ENCODE measurements at places on chromosomes 2 and 18. TPM values are rescaled to one million over a fixed set of nuclear protein-coding genes. Genes with fewer than 3 reads are reported as not detected.

- H3K4me3 ChIP-seq: no peak overlapping the region
- H3K4me1 ChIP-seq: no peaks in the 10 kb centered on the region
- no peaks in the 10 kb centered on the region for H3K27me3 ChIP-seq
- DNase-seq: no peak
- no peaks in the 10 kb centered on the region for H3K36me3 ChIP-seq
These were observed 143.1 kb downstream of the PTH2R start for GRCh38 chr2:208549546-208550158.

DNA sequence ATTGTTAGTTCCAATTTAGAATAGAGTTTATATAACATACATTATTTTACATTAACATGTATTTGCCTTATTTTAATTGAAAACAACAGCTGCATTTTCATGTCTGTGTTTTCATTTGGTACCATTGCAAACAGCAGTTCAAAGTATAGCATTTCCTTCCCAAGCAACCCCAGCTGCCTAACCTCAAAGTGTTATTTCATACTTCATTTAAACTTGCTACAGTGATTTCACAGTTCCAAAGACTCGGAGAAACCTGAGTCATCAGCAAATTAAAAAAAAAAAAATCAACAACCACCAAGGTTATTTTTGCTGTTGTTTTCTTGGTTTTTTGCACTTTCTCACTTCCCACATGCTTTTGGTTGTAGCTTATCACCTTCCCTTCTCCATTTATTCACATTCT is 236.5 kb upstream of the SPHKAP start:
- H3K27me3 ChIP-seq: no peaks in the 10 kb centered on the region
- DNase-seq: no peak
- H3K36me3 ChIP-seq: no peaks in the 10 kb centered on the region
- no peaks in the 10 kb centered on the region for H3K4me1 ChIP-seq
- H3K27ac ChIP-seq: no peak overlapping the region
- no peak overlapping the region for H3K4me3 ChIP-seq

The IMPACT gene
- 28.2 TPM for total RNA-seq

The SCLY gene
- total RNA-seq: 14.1 TPM

DNA sequence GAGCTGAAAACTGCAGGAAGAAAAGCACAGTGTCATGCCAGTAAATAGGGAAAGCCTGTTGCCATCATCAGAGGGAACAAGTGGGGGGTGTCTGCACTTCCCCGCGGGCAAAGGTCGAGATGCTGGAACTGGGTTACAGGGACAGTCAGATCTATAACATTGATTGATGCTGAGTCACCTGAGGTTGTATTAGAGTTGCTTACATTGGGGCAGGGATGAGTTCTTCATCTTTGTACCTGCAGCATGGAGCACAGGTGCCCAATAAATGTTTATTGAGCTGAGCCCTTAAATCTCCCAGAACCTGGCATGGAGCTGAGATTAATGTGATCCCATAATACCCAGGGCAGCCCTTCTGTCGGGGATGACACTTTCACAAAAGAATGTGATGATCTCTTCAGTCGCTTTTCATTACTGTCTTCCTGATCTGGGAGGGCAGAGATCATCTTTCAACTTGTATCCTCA is 5.9 kb upstream of the RNF152 start:
- no peak overlapping the region for H3K4me3 ChIP-seq
- no peaks in the 10 kb centered on the region for H3K4me1 ChIP-seq
- no peak overlapping the region for H3K27ac ChIP-seq

- no peaks in the 10 kb centered on the region for H3K27me3 ChIP-seq
- DNase-seq: no peak
- H3K4me3 ChIP-seq: no peak overlapping the region
- H3K27ac ChIP-seq: no peak overlapping the region
These were observed 423.6 kb downstream of the ZNF521 start for GRCh38 chr18:24928301-24928878.

DNA sequence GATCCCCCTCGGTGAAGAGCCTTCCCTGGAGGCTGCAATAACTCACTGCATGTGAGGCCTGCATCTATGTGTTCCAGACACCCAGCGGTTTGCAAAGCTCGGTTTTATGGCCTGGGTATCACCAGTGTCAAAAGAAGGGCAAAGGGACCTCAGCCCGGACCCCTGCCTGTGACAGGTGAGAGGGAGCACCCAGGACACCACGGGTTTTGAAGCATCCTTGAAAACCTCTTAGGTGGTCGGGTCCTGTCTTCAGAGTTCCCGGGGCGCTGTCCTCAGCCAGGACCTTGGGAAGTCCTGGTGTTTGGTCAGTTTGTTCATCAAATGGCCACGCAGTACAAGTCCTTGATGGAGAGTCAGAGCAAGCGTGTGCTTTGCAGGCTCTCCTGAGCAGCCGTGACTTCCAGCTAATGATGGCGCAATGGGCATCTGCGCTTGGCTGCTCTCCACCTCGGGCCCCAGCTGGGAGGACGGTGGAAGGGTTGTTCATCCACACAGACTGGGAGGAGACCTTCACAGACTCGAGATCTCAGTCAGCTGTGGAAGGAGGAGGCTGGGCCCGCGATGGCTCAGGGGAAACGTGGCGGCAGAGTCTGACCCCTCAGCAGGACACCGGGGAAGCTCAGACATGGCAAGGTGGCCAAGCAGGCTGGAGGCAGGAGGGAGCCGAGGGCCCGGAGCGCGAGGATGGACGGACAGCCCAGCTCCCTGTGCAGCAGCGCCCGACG is 113.1 kb upstream of the GPC1 start:
- H3K4me3 ChIP-seq: no peak overlapping the region
- no peaks in the 10 kb centered on the region for H3K36me3 ChIP-seq
- no peaks in the 10 kb centered on the region for H3K4me1 ChIP-seq
- no peaks in the 10 kb centered on the region for H3K27me3 ChIP-seq
- H3K27ac ChIP-seq: no peak overlapping the region

DNA sequence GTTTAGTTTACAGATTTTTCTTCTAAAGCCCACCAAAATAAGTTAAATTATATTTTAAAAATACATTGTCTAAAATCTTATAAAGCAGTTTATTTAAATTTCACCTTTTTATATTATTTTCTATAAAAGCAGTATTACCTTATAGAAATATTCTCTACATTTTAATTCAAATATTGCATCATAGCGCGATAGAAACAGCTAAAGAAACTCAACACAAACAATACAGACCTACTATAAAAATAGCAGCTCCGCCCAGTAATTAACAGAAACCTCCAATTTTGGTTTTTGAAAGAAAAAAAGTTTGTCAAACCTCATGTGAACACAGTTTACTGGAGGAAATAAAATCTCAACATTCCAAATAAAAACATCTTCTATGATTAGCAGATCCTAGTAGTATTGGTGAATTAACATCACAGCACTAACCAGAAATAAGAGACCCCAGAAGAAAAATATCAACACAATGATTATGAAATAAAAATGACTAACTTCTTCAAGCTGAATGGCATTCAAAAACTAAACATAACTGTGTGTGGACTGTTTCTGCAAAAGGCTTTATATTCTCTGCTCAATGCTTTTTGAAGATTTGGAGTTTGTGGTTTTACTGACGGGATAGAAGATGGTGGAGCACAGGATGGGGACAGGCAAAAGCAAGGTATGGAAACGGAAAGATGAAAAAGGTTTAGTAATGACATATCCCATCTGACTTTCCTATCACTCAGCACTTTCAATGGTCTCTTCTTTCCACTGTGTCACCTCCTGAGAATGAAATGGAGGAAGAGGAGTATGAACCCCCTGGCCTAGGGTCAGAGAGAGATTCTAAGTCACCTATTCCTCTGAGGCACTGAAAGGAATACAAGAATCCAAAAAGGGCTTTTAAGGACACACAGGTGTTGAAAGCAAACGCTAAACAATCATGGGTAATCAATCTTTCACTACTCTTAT is 17.5 kb downstream of the MAP4K3 start:
- H3K27me3 ChIP-seq: no peaks in the 10 kb centered on the region
- no peaks in the 10 kb centered on the region for H3K4me1 ChIP-seq
- H3K4me3 ChIP-seq: no peak overlapping the region

The MAB21L4 gene
- total RNA-seq: not detected

DNA sequence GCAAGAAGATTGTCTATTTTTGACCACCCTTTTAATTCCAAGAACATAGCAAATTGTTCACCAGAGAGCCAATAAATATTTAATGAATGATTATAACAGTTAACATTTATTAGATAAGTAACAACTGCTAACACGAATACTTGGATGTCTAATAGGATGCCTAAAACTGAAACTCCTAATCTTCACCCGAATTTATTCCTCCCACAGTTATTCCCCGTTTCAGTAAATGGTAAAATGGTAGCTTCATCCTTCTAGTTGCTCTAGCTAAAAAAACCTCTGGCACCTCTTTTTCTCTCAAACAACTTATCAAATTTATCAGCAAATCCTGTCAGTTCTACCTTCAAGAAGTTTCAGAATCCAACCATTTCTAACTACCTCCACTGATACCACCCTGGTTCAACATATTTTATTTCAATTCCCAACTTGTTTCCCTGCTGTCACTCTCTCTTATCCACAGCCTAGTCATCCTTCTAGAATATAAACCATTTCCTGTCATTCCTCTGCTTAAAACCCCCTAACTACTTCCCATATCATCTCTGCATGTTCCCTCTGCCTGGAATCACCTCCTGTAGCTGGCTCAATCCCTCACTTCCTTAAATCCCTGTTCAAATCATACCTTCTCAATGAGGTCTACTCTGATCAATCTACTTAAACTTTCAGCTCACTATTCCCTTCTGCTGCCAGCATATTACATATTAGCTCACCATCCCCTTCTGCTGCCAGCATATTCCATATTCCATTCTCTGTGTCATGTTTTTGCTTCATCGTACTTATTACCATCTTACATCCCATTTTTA is 93.8 kb downstream of the ROCK2 start:
- no peaks in the 10 kb centered on the region for H3K27me3 ChIP-seq
- H3K36me3 ChIP-seq: no peaks in the 10 kb centered on the region
- no peak for DNase-seq
- peaks cover 3% of the 10 kb centered on the region for H3K4me1 ChIP-seq

DNA sequence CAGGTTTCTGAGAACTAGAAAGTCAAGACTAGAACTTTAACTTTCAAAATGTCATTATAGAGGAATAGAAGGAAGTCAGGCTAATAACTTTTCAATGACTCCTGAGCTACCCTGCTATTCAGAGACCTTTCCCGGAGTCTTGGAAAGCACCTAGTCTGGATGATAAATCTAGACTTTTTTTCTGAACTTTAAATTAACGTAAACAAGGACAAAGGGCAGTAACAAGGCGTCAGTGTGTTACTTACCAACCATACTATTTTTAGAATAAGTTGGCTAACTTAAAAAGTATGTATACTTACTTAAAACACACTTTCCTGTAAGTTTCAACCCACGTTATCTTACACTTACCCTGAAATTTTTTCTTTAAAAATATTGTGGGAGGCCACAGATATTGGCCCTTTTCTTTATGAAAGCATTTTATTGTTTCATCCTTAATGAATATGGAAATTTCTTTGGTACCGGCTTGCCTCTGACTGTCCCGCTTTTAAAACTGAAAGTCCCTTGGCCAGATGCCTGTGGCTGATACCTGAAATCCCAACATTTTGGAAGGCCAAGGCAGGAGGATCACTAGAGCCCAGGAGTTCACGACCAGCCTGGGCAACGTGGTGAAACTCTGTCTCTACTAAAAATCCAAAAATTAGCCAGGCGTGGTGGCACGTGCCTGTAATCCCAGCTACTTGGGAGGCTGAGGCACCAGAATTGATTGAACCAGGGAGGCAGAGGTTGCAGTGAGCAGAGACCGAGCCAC is 9.7 kb downstream of the PMAIP1 start:
- no peak overlapping the region for H3K4me3 ChIP-seq
- no peaks in the 10 kb centered on the region for H3K36me3 ChIP-seq

DNA sequence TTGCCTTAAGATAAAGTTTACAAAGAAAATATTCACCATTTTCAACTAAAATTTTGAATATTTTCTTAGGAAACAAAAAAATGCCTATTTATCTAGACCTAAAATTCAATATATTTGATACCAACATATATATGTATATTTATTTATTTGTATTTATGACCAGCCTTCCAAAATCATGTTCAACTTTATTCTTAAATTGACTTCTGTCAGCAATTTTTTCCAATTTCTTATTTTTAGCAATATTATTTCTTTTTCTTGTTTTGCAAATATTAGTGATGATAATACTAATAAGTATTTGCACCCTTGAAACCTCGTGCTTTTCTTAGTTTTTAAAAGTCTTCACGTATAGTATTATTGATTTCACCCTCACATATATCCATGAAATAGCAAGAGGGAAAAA is 68.2 kb upstream of the PHLPP1 start:
- DNase-seq: no peak
- no peaks in the 10 kb centered on the region for H3K36me3 ChIP-seq
- H3K4me3 ChIP-seq: no peak overlapping the region
- no peak overlapping the region for H3K27ac ChIP-seq
- no peaks in the 10 kb centered on the region for H3K4me1 ChIP-seq

DNA sequence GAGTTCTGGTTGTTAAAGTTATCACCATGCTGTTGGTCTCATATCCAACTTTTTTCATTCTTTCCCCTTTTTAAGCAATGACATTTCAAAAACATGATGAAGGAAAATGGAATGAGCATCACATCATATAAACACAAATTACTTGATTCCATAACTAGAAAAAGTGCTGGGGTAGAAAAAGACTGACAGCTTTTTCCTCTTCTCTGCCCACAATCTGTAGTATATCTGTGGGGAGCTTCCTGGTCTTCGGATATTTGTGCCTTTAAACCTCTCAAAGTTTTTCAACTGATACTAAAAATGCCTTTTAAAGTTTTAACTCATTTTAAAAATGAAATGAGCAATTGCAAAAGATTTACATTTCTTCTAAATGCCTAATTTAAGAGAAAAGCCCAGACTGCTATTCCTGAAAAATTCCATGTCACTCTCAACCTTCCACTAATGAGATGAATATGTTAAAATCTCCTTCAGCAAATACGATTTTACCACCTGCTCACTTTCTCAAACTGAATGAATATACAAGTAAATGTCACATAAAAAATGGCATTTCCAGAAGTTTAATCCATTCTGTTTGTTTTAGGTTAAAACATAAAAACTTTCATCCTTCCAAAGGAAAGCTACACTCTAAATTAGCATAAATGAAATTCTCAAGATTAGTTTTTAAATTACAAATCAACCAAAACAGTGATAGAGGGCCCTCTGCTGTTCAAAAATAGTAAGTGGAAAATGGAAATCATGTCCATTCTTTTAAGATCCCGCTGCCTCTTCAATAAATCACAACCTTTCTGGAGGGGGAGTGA is 2.1 kb downstream of the DNAH7 start:
- H3K27ac ChIP-seq: no peak overlapping the region
- H3K27me3 ChIP-seq: no peaks in the 10 kb centered on the region
- no peak for DNase-seq
- H3K4me3 ChIP-seq: no peak overlapping the region

- DNase-seq: no peak
- H3K4me1 ChIP-seq: no peaks in the 10 kb centered on the region
- no peak overlapping the region for H3K27ac ChIP-seq
These were observed 35.2 kb upstream of the MLPH start for GRCh38 chr2:237451643-237452469.

DNA sequence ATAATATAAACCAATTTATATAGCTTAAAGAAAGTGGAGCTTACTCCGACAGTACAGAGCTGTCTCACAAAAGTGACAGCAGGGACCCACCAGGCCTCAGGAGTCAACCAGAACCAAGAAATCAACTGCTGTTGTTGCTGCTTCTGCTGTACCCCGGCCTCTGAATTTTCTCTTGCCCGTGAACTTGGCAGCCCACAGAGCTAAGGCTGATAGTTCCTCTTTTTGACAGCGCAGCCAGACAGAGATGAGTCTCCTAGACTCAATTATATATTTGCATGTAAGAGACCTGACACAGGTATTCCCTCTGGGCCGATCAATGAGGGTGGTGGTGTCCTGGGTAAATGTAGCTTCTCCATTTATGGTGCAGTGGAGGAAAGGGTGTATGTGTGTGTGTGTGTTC is 109.4 kb downstream of the KCTD1 start:
- DNase-seq: no peak
- H3K4me3 ChIP-seq: no peak overlapping the region
- H3K36me3 ChIP-seq: no peaks in the 10 kb centered on the region

All from aorta (tissue), 5 donors.